ENCODE measurements at places on chromosomes 1 and 21.

- DNase-seq: no peak
These were observed 614.3 kb downstream of the NCAM2 start for GRCh38 chr21:21612466-21612865.

DNA sequence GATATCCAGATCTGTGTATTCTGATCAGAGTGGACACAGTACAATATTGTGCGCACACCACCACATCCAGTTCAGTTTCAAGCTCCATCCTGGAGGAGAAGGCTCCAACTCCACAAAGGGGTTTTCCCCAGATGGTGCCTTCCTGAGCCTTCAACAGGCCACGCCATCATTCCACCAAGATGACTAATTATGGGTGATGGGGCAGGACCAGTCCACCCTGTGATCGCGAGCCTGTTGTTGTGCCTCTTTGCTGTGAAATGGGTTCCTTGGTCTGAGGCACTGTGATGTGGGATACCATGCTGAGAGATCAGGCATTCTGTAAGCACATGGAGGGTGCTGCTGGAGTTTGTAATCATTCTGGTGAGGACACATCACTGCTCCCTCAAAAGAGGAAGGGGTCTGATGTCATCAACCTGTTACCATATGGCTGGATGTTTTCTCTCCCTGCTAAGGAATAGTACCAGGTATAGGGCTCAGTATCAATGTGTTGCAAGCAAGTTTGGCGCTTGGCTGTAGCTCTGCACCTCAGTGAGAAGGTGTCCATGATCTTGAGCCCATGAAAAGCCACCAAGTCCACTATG lies 6.7 kb upstream of the SH2D2A start:
- DNase-seq: no peak

DNA sequence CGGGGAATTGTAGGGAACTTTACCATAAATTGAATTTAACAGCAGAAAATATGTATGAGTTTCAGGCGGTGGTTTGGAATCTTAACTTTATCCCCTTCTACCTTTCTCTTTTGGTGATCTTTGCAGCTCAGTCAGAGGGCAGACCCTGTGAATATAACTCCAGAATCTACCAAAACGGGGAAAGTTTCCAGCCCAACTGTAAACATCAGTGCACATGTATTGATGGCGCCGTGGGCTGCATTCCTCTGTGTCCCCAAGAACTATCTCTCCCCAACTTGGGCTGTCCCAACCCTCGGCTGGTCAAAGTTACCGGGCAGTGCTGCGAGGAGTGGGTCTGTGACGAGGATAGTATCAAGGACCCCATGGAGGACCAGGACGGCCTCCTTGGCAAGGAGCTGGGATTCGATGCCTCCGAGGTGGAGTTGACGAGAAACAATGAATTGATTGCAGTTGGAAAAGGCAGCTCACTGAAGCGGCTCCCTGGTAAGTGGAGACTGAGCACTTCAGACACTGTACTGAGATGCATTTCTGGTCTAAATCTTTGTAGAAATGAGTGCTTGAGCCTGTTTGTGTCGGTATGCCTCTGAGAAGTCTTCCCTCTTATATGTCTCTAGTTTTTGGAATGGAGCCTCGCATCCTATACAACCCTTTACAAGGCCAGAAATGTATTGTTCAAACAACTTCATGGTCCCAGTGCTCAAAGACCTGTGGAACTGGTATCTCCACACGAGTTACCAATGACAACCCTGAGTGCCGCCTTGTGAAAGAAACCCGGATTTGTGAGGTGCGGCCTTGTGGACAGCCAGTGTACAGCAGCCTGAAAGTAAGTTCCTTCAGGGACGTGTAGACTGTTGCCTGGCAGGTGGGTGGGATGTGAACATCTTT lies 1.5 kb downstream of the CCN1 start:
- no peak for DNase-seq

- DNase-seq: peak; percentile 40
These were observed at the start of gene DIPK1A for GRCh38 chr1:92961131-92961895. Gene DIPK1A, minus strand, starts transcription at chr1:92961462. Its CDS starts 33 bp downstream, at chr1:92961429.

DNA sequence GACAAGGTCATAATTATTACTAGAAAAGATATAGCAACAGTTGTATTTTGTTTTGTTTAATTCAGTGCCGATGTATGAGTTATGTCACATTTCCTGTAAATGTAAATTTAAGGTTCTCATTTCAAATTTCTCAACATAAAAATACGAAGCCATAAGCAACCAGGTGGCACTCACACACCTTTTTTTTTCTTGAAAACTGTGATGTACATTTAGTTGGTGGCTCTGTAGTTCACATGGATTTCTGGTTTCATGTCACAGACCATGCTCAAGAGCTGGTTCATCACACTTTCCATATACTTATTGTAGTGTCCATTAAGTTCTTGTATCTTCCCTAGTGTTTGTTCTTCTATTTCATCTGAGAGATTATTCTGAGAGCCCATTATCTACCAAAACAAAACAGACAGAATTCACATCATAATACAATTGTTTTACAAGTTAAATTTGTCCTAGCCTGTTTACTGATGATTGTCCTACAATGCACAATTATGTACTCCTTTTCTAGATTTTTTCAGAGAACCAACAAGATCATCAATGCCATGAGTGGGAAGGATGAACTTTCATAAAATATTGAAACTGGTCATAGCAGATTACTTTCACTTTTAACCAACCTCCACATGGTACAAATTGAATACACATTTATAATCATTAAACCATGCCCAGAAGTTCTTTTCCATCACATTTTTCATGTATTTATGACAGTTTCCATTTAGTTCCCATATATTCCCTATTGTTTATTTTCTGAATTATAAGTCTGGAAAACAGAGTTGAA lies 17.1 kb downstream of the ATP6V1G3 start:
- DNase-seq: no peak

DNA sequence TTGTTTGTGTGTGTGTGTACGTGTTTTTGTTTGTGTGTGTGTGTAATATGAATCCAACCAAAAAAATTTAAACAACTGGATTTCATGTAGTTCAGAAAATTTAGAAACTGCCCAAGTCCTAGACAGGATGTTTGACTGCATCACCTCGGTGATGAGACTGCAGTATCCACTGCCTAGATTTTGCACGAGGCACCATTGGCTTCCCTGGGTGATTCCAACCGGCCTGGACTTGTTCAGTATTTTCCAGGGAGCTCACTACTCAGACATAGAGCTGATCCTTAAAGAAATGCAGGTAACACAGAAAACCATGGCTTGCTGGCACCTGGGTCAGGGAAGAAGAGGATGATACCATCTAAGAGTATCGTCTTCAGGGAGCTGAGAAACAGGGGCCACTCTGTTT lies 18.2 kb upstream of the KCNK2 start:
- DNase-seq: no peak

DNA sequence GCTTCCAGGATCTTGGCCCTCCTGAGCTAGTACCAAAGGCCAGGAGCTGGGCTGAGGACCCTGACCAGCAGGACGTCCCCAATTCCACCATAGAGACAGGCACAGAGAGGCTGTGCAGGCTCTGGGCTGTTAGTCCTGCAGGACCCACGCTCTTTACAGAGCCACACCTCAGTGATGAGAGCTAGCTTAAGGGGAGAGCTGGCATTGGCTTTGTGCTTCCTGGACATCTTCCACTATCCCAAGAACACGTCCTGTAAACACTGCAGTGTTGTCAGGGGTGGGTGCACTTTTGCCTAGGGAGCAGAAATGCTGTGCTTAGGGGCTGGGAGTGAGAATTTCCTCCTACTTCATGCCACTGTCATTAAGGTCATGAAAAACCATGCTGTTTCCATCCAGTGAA lies 91.7 kb upstream of the EDN2 start:
- DNase-seq: no peak

DNA sequence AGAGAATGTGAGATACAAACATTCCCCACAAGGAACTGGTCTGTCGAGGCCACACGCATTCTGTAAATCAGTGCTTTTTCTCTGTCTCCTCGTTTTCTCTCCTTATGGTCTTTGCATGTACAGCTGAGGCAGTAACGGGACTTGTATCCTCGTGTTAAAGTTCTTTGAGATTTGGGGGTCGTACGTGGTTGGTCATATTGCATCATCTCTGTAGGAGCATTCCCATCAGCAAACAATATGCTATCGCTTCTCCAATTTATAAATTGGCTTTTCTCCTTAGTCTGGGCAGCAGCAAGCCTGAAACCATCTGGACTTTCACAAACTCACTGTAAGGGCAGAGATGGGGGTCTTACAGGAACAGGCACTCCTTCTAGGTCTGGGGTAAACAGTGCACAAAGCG lies 13.0 kb upstream of the TRIM17 start:
- no peak for DNase-seq

DNA sequence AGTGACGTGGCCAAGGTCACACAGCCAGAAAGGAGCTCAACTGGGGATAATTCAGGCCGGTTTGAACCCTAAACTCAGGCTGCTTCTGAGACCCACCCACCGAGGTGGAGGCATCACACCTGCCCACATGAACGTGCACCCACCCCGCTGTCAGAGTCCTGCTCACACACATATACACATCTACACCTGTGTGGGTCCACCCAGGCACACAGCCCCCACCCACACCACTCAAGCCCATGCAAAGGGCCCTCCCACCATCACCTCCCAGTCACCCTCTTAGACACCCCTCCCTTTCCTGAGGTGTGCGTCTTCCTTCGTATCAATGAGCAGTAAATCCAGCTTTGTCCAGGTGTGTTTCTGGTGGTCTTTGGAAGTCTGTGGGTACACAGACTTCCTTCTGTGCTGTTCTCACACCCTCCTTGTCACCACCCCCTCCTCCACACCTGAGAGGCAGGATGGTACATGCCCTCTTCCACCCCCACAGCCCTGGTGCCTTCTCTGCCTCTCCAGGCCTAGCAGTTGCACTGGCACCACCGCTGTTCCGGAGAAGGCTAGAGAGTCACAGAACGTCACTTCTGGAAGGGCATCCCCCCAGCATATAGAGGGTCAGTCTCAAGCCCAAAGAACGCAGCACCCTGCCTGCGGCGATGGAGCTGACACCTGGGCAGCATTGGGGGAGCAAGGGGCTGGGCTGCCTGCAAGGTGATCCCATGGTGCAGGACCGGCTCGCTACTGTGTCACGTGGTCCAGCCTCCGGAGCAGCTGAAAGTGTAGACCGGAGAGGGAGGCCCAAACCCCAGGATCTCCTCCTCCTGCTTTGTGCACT lies 18.9 kb upstream of the FAM131C start:
- DNase-seq: no peak

DNA sequence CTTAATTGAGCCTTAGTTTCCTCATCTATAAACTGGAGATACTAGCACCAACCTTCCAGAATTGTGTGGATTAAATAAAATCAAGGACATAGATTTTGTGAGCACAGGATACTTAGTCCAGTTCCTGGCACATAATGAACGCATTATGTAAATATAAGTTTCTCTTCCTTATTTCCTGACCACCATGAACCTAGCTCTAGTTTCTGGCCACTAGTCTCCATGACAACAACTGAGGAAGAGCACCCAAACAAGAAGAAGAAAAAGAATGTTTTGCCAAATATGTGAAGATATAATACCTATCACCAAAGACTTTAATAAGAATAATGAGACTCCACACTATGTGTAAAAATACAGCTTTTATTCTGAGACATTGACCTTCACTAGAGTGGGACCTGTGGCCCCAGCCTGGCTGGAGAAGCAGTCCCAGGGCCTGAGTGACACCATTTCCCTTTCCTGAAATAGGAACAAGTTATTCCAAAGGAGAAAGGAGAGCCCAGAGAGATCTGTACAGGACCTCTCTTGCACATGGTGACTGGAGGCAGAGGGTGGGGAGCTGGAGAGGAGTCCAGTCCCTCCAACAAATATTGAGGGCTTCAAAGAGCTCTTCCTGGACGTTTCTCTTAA lies 940 bp upstream of the USF1 start:
- no peak for DNase-seq

- no peak for DNase-seq
These were observed 73.9 kb downstream of the HLX start for GRCh38 chr1:220952961-220953643.

DNA sequence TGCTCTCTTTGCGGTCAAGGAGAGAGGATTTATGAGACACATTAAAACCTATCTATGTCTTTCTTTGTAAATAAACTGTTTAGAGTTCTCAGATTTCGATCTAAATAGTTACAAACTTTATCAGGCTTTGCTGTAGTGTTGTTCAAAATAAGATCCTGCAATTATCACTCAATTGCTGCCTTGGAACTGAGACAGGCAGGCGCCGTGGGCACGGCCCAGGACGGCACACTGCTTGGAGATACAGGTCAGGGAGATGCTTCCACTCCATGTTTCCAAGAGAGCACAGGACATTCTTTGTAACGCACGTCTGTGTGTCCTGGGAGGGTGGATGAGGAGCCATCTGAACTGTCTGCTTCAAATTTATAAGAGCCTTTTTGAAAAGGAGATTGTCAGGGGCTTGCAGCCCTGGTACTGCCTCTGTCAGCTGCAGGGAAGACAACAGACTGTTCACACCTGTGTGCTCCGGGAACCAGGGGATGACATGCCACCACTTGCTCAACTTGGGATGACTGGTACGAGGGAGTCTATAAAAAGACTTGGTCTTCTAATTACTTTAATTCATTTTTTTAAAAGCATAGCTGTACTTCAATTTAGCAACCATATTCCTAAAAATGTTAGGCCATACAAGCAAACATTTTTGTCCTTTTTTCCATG lies 472.9 kb upstream of the RUNX1 start:
- DNase-seq: no peak

DNA sequence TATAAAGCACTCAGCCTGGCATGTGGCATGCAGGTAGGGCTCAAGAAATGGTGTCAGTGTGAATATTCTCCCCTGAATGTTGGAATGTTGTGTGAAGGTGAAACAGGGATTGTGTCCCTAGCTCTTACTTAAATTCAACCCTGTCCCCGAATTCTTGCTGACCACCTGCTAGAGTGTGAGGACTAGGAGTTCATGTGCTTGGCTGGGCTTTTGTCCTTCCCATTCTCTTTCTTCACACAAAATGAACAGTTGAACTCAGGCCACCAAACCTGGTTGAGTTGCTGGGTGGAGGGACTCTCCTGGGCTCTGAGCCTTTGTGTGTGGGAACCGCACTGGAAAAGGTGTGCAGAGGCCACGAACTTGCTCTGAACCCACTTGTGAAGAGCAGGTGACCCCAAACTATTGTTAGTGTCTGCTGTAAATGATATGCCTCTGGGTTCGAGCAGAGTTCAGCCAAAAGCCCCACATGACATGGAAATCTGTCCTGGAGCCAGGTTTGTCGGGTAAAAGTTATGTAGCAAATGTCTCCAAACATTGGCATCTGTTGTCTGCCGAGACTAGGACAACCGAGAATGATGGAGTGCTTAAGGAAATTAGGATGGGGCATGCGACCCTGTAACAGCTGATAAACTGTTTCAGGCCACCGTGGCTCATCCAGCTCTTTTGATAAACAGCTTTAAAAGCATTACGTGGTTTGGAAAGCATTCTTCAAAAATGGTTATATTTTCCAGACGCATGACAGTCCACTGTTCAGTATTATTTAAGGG lies 144.2 kb downstream of the DHRS3 start:
- DNase-seq: no peak

DNA sequence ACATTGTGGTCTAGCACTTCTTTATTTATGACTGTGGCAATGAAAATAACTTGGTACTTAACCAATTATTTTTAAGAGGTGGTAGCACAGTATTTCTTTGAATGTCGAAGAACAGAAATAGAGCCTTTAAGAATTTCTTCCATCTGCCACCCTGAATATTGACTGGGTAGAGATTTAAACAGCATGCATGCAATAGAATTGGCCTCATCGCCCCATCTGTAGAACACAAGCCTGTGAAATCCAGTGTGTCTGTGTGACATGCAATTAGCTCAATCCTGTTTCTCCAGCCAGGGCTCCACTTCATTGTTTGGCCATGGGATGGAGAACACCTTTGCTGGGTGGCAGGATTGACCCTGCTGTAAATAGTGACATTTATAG lies 17.1 kb upstream of the KLHDC8A start:
- no peak for DNase-seq

- DNase-seq: no peak
These were observed 264.5 kb downstream of the TTLL7 start for GRCh38 chr1:83734420-83734819.
